ENCODE measurements at places on chromosomes 12 and 14. TPM values are rescaled to one million over a fixed set of nuclear protein-coding genes. Genes with fewer than 3 reads are reported as not detected.

Gene IL26
- total RNA-seq: not detected

Gene KRT83
- total RNA-seq: not detected

Gene OTX2
- total RNA-seq: not detected

DNA sequence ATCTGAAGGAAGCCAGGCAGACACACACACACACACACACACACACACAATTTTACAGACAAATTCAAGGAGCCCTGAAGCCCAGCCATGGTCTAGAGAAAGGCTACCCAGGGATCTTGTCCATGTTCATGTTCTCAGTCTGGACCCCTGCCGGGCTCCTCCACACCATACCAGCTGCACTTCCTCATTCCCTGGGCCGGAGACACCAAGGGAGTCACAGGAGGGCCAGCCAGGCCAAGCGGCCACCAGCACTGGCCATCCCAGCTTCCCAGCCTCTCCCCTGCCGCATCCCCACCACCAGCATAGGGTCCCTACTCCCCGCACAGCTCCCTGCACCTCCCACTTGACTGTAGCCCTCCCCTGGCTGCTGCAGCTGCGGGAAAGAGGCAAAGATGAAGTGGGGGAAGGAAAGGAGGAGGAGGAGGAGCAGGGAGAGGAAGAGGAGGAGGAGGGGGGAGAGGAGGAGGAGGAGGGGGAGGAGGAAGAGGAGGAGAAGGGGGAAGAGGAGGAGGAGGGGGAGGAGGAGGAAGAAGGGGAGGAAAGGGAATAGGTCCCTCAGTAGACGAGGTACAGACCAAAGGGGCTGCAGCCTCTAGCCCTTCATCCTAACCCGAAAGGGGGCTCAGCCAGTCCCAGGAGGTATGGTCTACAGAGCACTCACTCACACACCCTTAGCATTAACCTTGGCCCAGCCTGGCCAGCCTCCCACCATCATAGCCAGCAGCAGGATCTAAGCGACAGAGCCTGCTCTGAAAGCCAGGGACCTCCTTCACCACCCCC is 293.2 kb downstream of the DPF3 start:
- no peaks in the 10 kb centered on the region for H3K4me1 ChIP-seq
- H3K4me3 ChIP-seq: no peak overlapping the region
- H3K27me3 ChIP-seq: no peaks in the 10 kb centered on the region
- H3K27ac ChIP-seq: no peak overlapping the region
